ENCODE measurements at places on chromosomes 16 and 17.

GRCh38 chr16:49542946-49543630 lies 169.5 kb downstream of the C16orf78 start:
- DNase-seq, result no peak

DNA sequence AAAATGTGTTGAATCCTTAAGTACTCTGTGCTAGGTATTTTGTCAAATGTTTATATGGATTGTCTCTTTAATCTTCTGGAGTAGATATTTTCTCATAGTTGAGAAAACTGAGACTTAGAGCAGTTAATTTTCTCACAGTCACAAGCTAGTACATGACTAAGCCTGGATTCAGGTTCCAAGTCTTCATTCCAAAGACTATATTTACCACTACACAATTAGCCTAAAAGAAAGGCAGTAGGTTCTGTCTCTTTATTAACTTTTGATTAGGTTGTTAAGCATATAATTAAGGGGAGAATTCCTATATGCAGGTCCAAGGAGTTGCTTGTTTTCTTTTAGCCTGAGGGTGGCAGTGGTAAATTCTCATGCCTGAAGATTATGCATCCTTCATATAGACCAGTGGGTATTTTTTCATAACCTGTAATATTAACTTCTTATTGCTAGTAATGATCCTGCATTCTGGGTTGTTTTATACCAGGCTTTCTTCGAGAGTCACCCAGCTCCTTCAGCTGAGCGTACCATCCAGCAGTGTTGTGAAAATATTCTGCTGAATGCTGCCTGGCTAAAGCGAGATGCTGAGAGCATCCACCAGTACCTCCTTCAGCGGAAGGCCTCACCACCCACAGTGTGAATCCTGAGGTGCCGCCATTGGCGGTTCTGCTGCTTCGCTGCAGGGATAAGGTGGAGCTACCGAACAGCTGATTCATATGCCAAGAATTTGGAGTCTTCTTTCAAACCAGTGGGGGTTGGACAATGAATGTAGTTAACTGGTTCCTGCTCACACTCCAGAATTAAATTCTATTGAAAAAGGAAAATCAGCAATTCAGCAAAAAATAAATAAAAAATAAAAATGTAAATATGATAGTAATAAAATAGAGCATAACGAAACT lies 28.2 kb upstream of the KPNB1 start:
- DNase-seq, result peak; percentile 77

GRCh38 chr16:68445458-68445857 lies 2.9 kb downstream of the SMPD3 start:
- no peak for DNase-seq

- no peak for DNase-seq
These were observed 71.5 kb downstream of the GAS7 start for GRCh38 chr17:10126616-10127501.

DNA sequence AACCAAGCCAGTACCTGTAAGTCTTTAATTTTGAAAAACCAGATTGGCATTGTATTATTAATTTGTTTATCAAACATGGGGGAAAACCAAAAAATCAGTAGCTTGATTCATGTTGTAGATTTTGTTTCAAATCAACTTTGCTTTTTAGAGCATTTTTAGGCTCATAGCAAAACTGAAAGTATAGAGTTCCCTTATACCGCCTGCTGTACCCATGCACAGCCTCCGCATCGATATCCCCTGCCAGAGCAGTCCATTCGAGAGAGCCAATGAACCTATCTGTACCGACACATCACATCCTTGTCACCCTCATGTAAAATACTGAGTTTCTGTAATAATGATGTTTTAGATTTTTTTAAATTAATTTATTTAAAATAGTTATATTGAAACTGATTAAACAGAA lies 16.2 kb upstream of the MRC2 start:
- DNase-seq, result no peak
